ENCODE measurements at places on chromosomes 3 and 15.

DNA sequence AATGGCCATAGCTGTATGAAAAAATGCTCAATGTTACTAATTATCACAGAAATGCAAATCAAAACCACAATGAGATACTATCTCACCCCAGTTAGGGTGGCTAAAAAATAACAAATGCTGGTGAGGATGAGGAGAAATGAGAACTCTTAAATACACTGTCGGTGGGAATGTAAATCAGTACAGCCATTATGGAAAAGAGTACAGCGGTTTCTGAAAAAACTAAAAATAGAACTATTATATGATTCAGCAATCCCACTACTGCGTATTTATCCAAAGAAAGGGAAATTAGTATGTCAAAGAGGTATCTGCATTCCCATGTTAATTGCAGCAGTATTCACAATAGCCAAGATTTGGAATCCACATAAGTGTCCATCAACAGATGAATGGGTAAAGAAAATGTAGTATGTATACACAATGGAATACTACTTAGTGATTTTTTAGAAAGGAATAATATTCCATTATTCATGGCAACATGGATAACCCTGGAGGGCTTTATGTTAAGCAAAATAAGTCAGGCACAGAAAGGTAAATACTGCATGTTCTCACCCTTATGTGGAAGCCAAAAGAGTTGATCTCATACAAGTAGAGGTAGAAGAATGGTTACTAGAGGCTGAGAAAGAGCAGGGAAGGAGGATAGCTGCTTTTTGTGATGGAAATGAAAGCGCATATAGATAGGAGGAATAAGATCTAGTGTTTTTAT, 35.0 kb downstream of the SERP1 start:
- ATAC-seq = no peak

DNA sequence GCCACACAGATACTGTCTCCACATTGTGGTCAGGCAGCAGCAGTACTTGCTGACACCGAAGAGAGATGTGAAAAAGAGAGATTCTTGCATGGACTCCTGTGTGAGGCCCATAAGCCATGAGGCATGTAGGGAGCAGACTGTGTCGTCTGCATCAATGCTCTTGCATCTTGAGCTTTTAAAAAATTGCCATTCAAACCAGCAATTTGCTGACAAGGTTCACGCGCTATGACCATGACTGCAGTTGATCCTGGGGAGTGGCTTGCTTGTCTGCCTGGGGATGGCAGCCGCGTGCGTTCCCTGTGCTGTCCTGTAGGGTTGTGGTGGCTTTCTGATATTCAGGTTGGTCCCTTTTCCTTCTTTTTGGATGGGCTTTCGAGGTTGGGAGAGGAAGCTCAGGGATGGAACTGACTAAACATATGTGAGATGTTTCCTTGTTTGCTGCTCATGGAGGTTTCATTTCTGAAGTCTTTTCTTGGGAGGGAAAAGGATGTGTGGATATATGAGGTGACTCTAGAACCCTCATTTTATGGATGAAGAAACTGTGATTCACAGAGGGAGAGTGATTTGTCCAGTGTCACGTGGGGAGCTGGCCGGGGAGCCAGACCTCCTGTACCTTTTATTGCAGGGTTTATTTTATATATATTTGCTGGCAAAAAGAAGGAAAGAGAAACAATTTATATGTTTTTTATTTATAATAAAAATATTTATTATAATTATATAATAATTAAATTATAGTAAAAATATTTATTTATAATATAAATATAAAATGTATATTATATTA, 48.6 kb downstream of the LPP start:
- no peak for ATAC-seq

GRCh38 chr3:61805510-61806080, 244.2 kb downstream of the PTPRG start:
- no peak for ATAC-seq

GRCh38 chr3:78825118-78825857, 942.5 kb downstream of the ROBO1 start:
- ATAC-seq = no peak

- ATAC-seq = no peak
These were observed 30.8 kb downstream of the CORO2B start for GRCh38 chr15:68609629-68610028.

- no peak for ATAC-seq
These were observed 33.6 kb upstream of the LRRC3B start for GRCh38 chr3:26588931-26589330.

GRCh38 chr3:108241721-108242120, 19.5 kb upstream of the IFT57 start:
- ATAC-seq = no peak
